Activated naive CD8-positive, alpha-beta T cell treated with anti-CD3 and anti-CD28 coated beads, Interleukin-2, amount 50 U/mL, for 16 hours (primary cell): ENCODE measurements at places on chromosomes 3 and 15.

DNA sequence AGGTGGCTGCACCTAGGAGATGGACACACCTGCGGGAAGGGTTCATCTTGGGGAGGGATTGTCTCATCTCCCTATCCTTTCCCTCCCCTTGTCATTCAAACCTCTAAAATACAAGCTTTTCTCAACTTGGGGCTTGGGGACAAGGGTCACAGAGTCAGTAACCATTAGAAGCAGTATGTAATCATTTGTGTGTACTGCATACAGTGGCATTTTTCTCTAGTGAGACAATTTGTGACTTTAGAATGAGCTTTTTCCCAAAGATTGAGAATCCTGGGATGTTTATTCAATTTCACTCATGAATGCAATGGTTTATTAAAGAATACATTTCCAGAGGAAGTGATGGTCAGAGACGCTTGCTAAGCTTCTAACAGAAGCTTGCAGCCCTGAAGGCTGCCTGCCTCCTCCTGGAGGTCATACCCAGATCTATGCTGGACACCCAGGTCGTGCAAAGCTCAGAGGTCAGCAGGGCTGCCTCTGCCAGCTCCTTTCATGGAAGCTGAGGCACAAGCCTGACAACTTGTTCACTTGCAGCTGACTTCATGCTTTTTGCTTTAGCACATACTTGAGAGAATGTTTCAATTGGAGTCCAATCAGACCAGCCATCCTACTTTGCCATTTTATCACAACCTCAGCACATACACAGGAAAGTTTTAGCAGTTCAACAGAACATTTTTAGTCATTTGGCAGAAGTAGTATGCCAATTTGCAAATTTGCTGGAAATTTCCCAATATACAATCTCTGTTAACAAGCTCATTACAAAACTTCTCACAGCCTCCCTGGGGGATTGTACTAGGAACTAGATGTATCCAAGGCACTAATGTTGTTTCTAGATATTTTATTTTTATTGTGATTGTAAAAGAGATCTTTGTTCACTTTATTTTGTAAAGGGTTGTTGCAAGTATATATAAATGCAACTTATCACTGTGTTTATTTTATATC is 25.6 kb upstream of the ALDH1L1 start:
- DNase-seq: no peak

DNA sequence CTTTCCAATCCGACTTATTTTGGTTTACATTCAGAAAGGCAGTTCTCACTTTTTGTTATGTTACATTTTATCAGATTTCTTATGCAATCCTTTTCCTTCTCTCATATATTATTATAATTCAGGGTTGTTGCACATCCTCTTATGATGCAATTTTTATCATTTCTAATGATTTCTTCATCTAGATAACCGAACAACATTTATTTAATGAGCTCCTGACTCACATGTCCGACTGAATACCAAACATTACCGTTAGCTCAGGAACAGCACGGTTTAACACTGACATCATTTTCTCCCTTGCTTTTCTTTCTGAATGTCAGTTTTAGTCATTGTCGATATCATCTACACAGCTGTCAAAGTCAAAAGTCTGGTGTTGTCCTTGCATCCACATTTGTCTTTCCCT is 199.2 kb downstream of the BCHE start:
- no peak for DNase-seq

- no peak for DNase-seq
Measured at GRCh38 chr15:40995656-40996055, 42.4 kb downstream of the CHAC1 start.

GRCh38 chr15:80234883-80235282 is 17.1 kb downstream of the CTXND1 start:
- DNase-seq: no peak

- DNase-seq: no peak
Measured at GRCh38 chr3:114310695-114311094, 16.9 kb downstream of the TIGIT start.

- peak; percentile 58 for DNase-seq
Measured at GRCh38 chr15:90249203-90249863, at the start of gene TTLL13. Gene TTLL13 (plus strand): TSS chr15:90249556. CDS start chr15:90250631, 1,075 bp downstream.

DNA sequence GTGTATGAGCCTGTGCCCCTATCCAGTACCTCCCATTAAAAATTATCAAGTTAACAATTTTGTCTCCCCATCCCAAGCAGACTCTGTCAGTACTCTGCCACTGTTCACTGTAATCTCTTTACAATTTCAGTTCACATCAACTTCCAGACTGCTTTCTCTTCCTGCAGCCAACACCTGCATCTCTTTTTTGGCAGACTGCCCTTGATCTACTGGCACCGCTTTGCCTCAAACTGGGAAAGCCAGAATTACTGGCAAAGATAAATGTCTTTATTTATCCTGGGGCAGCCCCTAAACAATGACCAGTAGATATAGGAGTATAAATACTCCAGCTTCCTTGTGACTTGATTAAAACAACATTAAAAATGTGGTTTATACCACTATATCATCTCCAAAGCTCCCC is 494.1 kb downstream of the ZNF385D start:
- no peak for DNase-seq

DNA sequence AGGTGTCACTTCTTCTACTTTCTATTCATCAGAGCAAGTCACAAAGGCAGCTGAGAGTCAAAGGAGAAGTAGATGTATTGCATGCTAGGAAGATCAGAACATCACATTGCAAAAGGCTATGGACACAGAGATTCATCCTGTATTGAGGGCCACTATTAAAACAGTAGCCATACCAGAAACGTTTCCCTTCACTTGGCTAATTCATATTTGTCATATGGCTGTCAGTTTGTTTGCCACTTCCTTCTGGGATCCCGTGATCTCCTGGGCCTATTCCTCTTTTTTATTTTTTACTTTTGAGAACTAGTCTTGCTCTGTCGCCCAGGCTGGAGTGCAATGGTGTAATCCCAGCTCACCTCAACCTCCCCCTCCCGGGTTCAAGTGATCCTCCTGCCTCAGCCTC is 184.0 kb upstream of the SATB1 start:
- no peak for DNase-seq

DNA sequence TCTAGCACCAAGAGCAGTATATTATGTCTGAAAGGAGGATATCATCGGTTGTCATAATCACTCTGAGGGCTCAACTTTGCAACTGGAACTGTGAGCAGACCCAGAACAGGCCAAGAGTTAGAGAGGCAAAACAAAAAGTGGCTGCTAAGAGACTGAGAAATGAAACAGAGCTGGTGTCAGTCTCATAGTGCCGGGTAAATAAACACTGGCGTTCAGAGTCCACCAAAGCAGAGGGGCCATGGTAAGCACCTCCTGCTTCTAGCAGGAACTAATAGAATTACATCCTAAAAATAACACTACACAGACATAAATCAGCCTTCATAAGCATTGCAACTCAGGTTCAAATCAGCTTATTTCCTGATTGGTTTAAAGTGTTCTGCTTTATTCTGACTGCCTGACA is 10.3 kb upstream of the IL12A start:
- no peak for DNase-seq

DNA sequence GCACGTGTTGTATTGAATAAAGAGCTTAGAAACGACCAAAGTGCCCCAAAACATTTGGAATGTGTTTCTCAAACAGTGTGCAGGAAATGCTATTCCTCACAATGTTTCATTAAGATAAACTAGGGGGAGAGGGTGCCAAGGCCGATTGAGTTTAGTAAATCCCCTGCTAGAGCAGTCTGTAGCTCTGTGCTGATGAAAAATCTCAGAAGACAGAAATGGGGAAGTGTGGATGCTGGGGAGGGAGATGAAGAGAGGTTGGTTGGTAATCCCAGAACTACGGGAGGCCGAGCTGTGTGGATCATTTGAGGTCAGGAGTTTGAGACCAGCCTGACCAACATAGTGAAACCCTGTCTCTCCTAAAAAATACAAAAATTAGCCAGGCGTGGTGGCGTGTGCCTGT is 121.2 kb downstream of the FOXB1 start:
- no peak for DNase-seq
